ENCODE measurements at places on chromosomes 12 and 14. TPM values are rescaled to one million over a fixed set of nuclear protein-coding genes. Genes with fewer than 3 reads are reported as not detected.

Gene SMCO2
- total RNA-seq: 0.22 TPM

Gene PUS7L
- total RNA-seq: 33.8 TPM

Gene SLCO1A2
- 0.29 TPM for total RNA-seq

Gene E2F7
- total RNA-seq: 46.2 TPM

Gene GZMB
- not detected for total RNA-seq

Data from placental pericyte (primary cell).